Placental epithelial cell (primary cell): ENCODE measurements at places on chromosomes 4 and X. TPM values are rescaled to one million over a fixed set of nuclear protein-coding genes. Genes with fewer than 3 reads are reported as not detected.

The NOX1 gene
- total RNA-seq = 0.11 TPM in 1 of 2 replicates, not detected in the other

The HELQ gene
- total RNA-seq = 13.0 and 18.1 TPM in 2 replicates

The TCP11X2 gene
- total RNA-seq = not detected in 2 replicates

The HERC5 gene
- 0.33 TPM in 1 of 2 replicates, not detected in the other for total RNA-seq

The IL15 gene
- not detected in 2 replicates for total RNA-seq

The ABCE1 gene
- 45.5 and 77.1 TPM in 2 replicates for total RNA-seq

The NUP62CL gene
- total RNA-seq = 0.79 and 1.8 TPM in 2 replicates

The MAGEB1 gene
- not detected in 2 replicates for total RNA-seq

The SLC10A6 gene
- total RNA-seq = not detected in 2 replicates

The FGFRL1 gene
- total RNA-seq = 2.7 and 3.4 TPM in 2 replicates

The GC gene
- total RNA-seq = not detected in 2 replicates

The OCRL gene
- total RNA-seq = 14.5 and 16.3 TPM in 2 replicates

The NWD2 gene
- total RNA-seq = under 0.01 TPM in 2 replicates

The PLS3 gene
- 225 and 409 TPM in 2 replicates for total RNA-seq

The SMIM31 gene
- total RNA-seq = not detected in 2 replicates

The UGT2A1 gene
- not detected in 2 replicates for total RNA-seq

The SMIM43 gene
- under 0.01 TPM in 1 of 2 replicates, not detected in the other for total RNA-seq

The VCX gene
- not detected in 2 replicates for total RNA-seq

The KLHL4 gene
- 16.1 and 49.2 TPM in 2 replicates for total RNA-seq

The FMR1NB gene
- total RNA-seq = not detected in 2 replicates

The DRD5 gene
- not detected in 2 replicates for total RNA-seq

The IL9R gene
- not detected in 2 replicates for total RNA-seq

The CSAG3 gene
- not detected in 2 replicates for total RNA-seq

The TMPRSS11F gene
- total RNA-seq = 0.76 and 1.2 TPM in 2 replicates

The BRS3 gene
- total RNA-seq = not detected in 2 replicates

The FRG2 gene
- not detected in 2 replicates for total RNA-seq

The LRP2BP gene
- 0.98 and 1.2 TPM in 2 replicates for total RNA-seq

The ARHGAP24 gene
- total RNA-seq = 10.2 and 15.9 TPM in 2 replicates

The NAA11 gene
- total RNA-seq = not detected in 2 replicates

The CHRDL1 gene
- not detected in 2 replicates for total RNA-seq

The NDST3 gene
- 2.0 and 2.3 TPM in 2 replicates for total RNA-seq

The PAK3 gene
- total RNA-seq = not detected in 2 replicates

The NAP1L3 gene
- total RNA-seq = 20.8 and 24.3 TPM in 2 replicates

The KIF4A gene
- 2.7 and 4.1 TPM in 2 replicates for total RNA-seq

The PROM1 gene
- total RNA-seq = under 0.01 TPM in 1 of 2 replicates, not detected in the other

The OCIAD2 gene
- 38.1 and 68.3 TPM in 2 replicates for total RNA-seq

The SPANXN1 gene
- total RNA-seq = not detected in 2 replicates

The TLR3 gene
- total RNA-seq = 3.3 and 4.3 TPM in 2 replicates

The CLNK gene
- total RNA-seq = not detected in 2 replicates

The UGT8 gene
- total RNA-seq = under 0.01 TPM in 1 of 2 replicates, not detected in the other

The AREG gene
- total RNA-seq = 13.8 and 18.5 TPM in 2 replicates

The CXXC4 gene
- total RNA-seq = 0.11 and 0.39 TPM in 2 replicates

The CCDC149 gene
- total RNA-seq = 2.4 and 2.5 TPM in 2 replicates

The SLC7A11 gene
- 2.4 and 13.4 TPM in 2 replicates for total RNA-seq

The MAGEB2 gene
- total RNA-seq = not detected in 2 replicates

The BMP3 gene
- not detected in 2 replicates for total RNA-seq

The GPR34 gene
- not detected in 2 replicates for total RNA-seq

The THAP9 gene
- total RNA-seq = 5.9 and 6.1 TPM in 2 replicates

The FAT1 gene
- 107 and 188 TPM in 2 replicates for total RNA-seq

The INPP4B gene
- total RNA-seq = 4.3 and 11.0 TPM in 2 replicates

The FAT4 gene
- 9.0 and 15.1 TPM in 2 replicates for total RNA-seq

The ADAM29 gene
- not detected in 2 replicates for total RNA-seq

The TMEM154 gene
- total RNA-seq = 7.1 and 10.2 TPM in 2 replicates

The EGFL6 gene
- total RNA-seq = under 0.01 TPM in 1 of 2 replicates, not detected in the other

The GDPD2 gene
- 0.11 TPM in 1 of 2 replicates, not detected in the other for total RNA-seq

The RHOXF2 gene
- not detected in 2 replicates for total RNA-seq
